ENCODE measurements at places on chromosomes 3 and 15.

- DNase-seq = no peak
Observed at GRCh38 chr15:45139770-45140169, 10.0 kb downstream of the DUOX1 start.

DNA sequence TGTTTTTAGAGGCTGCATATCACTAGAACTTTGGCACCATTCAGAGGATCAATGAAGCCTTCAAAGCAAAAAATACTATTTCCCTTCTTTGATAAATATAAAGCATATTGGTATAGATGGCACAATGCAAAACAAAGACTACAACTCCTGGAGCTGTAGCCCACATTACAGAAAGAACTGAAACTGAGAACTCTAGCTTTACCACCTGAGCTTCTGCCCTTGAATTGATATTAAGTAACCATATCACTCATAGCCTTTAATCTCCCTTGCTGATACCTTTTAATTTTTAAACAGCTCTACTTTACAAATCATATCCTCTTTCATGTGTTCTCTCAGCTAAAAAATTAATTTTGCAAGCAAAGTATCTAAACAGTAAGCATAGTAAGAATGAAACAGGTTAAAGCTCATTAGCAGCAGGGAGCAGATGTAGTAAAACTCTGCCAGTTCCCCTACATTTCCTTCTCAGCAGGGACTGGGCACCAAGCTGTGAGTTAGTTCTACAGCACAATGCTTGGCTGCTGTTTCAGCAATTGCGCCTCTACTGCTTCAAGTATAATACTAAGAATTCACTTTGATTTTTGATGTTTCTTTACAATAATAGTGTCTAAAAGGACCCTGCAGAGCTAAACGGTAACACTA lies 97.9 kb upstream of the NANOGP8 start:
- DNase-seq = no peak

DNA sequence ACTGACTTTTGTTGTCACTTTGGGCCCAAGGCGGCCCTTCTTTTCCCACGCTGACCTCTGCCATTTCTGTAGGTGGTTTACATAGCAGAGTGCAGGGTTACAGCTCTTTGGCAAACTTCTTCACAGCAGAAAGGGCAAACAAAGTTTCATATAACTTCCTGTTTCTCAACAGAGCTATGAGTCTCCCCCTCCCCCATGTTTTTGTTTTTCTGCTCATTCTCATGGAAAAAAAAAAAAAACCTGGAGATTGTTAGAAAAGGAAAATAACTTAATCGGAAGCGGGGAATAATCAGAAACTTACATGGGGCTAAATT lies 342.0 kb upstream of the NR2F2 start:
- no peak for DNase-seq

DNA sequence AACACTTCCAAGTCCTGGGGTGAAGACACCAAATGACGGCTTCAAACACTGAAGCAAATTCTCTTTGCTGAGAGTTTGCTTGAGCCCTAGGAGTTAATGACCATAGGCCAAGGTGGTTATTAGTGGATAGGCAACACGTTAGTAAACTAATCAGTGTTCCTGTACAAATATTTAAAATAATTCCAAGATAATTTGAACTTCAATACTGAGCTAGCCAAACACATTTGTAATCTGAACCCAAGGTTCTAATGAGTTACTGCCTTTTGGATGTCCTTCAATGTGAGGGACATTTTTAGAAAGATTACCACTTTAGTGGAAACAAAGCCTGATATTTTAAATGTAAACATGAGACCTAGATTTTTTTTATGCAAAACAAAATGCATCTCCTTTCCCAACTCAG lies 94.6 kb downstream of the THRB start:
- no peak for DNase-seq

- DNase-seq = no peak
Observed at GRCh38 chr15:90550919-90551318, 21.2 kb downstream of the CRTC3 start.

- DNase-seq = no peak
Observed at GRCh38 chr3:79367803-79368202, 400.0 kb downstream of the ROBO1 start.

DNA sequence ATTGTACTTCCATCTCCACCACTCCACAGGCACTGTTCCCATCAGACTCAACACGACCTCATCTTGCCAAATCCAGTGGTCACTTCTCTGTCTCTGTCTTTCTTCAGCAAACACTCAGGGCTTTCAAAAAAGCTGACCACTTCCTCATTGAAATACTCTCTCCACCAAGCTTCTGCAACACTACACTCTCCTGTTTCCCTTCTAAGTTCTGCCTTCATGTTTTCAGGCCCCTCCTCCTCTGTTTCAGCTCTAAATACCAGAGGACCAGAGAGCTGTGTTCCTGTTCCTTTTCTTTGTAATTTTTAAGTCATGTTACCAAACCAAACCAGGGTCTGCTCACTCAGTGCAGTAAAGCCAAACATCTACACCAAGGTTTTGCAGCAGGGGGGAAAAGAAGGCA lies 33.8 kb upstream of the ACP3 start:
- no peak for DNase-seq

- DNase-seq = no peak
Observed at GRCh38 chr15:33243393-33243792, 48.9 kb upstream of the FMN1 start.

GRCh38 chr3:134364061-134364935 lies 9.9 kb downstream of the AMOTL2 start:
- DNase-seq = peak; percentile 87

All from colonic mucosa (tissue), 4 donors.